ENCODE measurements at places on chromosomes 13 and 19.
A peak's percentile ranks its signal among the peaks of the same experiment; 100 is the strongest.

DNA sequence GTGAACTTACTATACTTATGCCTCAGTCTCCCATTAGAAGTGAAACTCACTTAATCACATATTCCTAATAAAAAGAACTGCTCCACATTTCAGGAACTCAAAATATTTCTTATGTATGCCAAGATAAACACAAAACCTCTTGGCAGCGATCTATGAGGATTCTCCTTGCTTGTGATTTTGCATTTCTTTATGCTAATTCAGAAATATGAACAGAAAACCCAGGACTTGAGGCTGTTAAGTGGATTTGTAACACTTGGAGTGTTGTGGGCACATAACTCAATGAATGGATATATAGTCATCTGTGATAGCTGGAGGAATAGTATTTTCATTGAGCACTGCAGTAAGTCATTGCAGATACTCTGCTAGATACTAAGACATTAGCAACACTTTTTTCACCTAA is 5.6 kb upstream of the KATNAL1 start:
- peaks cover 14% of the 10 kb centered on the region for H3K36me3 ChIP-seq
- peaks cover 32% of the 10 kb centered on the region for H3K4me1 ChIP-seq
- no peak for DNase-seq
- no peaks in the 10 kb centered on the region for H3K27me3 ChIP-seq
- no peak overlapping the region for H3K27ac ChIP-seq

GRCh38 chr19:6678690-6679109 is 8.7 kb upstream of the TNFSF14 start:
- peak overlapping the region; percentile 81 for H3K27ac ChIP-seq
- H3K4me1 ChIP-seq = peaks cover 60% of the 10 kb centered on the region
- DNase-seq = peak; percentile 37
- peaks cover 7% of the 10 kb centered on the region for H3K36me3 ChIP-seq

DNA sequence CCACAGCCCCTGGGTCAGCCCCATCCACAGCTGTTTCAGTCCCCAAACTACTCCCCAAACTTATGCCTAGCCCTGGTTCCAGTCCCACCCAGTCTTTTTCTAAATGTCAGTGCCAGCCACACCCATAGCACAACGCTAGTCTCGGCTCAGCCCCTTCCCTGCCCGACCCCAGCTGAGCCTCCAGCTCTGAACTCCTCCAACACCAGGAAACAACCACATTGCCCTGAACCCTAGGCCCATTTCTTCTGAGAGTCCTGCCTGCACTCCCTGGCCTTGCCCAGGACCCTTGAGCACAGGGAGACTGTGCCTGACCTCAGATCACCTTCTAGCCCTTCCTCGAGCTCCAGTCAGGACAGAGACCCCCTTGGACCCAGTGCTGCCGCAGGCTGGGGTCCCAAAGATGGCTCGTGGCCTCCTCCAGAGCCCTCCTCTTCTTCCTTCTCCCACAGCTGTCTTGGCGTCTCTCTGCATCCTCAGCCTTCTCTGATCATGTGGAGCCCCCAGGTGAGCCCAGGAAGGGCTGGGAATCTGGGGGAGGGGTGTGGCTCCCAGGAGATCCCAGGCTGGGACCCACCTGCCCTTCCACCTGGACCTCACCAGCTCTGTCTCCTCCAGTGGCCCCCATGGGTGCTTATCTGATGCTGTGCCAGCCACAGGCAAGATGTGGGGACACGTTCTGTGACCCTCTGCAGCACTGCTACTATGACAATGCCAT is 33.0 kb upstream of the IGFL1 start:
- no peaks in the 10 kb centered on the region for H3K4me1 ChIP-seq
- H3K27ac ChIP-seq = no peak overlapping the region
- H3K36me3 ChIP-seq = no peaks in the 10 kb centered on the region
- DNase-seq = no peak
- H3K4me3 ChIP-seq = no peak overlapping the region

GRCh38 chr19:4908781-4909155 is 533 bp upstream of the UHRF1 start:
- peaks cover 15% of the 10 kb centered on the region for H3K36me3 ChIP-seq
- peak overlapping the region; percentile 70 for H3K4me3 ChIP-seq
- peaks cover 23% of the 10 kb centered on the region for H3K4me1 ChIP-seq

DNA sequence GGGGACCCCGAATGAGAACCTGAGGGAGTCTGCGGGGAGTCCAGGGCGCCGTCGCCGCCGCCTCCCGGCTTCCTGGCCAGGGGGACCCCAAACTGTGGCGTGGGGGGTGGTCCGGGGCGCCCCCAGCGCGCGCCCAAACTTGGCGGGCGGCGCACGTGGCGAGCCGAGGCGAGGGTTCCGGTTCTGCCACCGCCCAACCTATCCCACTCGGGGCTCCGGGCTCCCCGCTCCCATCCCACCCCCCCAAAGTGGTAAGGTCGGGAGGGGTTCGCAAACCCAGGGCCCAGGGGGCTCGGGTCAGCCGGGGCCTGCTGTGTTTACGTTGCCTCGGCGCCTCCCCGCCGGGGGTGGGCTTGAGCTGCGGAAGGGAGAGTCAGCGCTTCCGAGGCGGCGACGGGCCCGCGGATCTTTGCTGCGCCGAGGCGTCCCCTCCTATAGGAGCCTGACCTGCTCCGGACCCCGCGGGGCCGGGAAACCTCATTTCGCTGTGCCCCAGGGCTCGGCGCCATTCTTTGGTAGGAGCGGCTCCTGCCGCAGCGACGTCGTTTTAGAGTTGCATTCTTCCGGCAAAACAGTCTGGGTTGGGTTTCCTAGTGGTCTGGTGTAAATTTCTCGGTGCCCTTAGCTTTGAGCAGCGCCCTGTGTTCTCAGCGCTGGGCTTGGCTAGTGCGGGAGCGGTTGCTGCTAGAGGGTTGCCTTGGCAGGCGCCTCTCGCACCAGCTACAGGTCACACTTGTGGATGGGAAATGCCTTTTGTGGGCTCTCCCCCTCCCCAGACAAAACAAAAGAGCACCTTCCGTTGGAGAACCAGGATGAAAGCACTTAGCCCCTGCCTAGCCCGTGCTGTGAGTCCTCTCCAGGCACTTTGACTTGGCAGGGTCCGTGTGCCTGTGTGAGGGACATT is 1.2 kb downstream of the DAZAP1 start:
- peak; percentile 49 for DNase-seq
- H3K27ac ChIP-seq = peak overlapping the region; percentile 98
- H3K36me3 ChIP-seq = peaks cover 14% of the 10 kb centered on the region
- peaks cover 31% of the 10 kb centered on the region for H3K4me1 ChIP-seq
- H3K4me3 ChIP-seq = peak overlapping the region; percentile 98
- H3K27me3 ChIP-seq = peaks cover 3% of the 10 kb centered on the region

DNA sequence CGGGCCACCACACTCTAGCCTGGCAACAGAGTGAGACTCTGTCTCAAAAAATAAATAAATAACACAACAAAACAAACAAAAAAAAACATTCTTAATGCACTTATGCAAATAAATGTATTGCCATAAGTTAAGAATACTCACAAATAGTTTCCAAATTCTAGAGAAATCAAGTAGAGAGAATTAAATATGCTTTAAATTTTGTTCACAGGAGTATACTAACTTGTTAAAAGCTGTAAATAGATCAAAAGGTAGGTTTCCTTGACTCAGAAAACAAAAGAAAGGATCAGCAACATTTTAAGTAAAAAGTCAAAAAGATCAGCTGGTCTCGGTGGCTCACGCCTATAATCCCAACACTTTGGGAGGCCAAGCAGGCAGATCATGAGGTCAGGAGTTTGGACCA is 50.5 kb upstream of the ZNF429 start:
- H3K4me3 ChIP-seq = no peak overlapping the region
- no peaks in the 10 kb centered on the region for H3K4me1 ChIP-seq
- no peak overlapping the region for H3K27ac ChIP-seq
- H3K27me3 ChIP-seq = no peaks in the 10 kb centered on the region
- no peaks in the 10 kb centered on the region for H3K36me3 ChIP-seq

GRCh38 chr19:15197275-15197941 is 3.4 kb downstream of the NOTCH3 start:
- H3K36me3 ChIP-seq = no peaks in the 10 kb centered on the region
- no peak overlapping the region for H3K27ac ChIP-seq
- H3K27me3 ChIP-seq = peaks cover 55% of the 10 kb centered on the region
- peaks cover 6% of the 10 kb centered on the region for H3K4me1 ChIP-seq
- H3K4me3 ChIP-seq = no peak overlapping the region

DNA sequence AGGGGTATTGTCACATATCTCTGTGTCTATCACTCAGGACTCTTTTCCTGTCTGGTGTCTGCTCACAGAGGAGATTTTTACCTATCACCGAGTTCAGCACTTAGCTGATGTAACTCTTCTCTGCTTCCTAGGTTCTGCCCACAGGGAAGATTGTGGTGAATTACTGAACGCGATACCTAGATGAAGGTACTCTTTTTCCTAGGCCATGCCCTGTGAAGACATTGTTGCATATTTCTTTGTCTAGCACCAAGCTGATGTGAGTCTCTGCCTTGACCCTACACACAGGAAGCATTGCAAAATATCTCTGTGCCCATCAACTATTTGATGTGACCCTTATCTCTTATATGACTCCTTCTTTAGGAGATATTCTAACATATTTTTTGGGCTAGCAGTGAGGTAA is 72.1 kb upstream of the ZNF43 start:
- H3K27ac ChIP-seq = no peak overlapping the region
- H3K4me3 ChIP-seq = no peak overlapping the region
- no peaks in the 10 kb centered on the region for H3K4me1 ChIP-seq
- H3K36me3 ChIP-seq = no peaks in the 10 kb centered on the region
- no peak for DNase-seq

DNA sequence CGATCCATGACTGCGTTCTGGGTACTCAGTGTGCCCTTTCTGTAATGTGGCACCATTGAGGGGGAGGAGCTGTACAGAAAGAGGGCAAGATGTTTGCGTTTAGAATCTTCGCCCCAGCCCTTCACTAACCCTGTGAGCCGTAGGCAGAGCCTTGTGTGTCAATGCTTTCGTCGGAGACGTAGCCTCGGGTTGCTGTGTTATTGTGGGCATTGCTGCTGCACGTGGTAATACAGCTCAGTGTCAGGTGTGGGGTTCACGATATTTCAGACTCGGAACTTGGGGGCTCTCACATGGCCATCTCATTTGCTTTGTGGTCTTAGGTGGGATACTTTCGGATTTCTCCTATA is 6.1 kb downstream of the RPS9 start:
- DNase-seq = no peak
- H3K4me1 ChIP-seq = peaks cover 93% of the 10 kb centered on the region
- H3K27me3 ChIP-seq = no peaks in the 10 kb centered on the region
- peak overlapping the region; percentile 95 for H3K27ac ChIP-seq
- peak overlapping the region; percentile 95 for H3K4me3 ChIP-seq

DNA sequence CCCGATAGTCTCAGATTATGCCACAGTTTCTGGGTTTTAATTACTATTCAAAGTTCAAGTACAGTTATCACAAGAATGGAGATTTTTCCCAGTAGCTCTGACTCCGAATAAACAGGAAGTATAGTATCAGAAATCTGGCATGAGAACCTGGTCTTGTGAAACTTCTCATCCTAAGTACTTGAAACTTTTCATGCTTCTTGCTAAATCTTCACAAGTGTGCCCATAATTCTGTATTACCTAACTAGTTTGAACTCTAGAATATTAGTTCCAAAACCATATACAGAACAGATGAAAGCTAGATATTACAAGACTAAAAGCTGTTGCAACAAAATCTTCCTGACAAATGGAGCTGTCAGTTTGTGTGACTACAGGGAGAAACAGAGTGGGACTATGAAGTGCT is 70.5 kb upstream of the CSNK1A1L start:
- H3K4me3 ChIP-seq = no peak overlapping the region
- no peaks in the 10 kb centered on the region for H3K4me1 ChIP-seq
- H3K27ac ChIP-seq = no peak overlapping the region
- H3K27me3 ChIP-seq = no peaks in the 10 kb centered on the region

- H3K4me1 ChIP-seq = no peaks in the 10 kb centered on the region
- no peak overlapping the region for H3K27ac ChIP-seq
- no peak for DNase-seq
These were observed 135.4 kb downstream of the SLITRK6 start for GRCh38 chr13:85663856-85664255.

GRCh38 chr19:46967578-46968032 is 52.0 kb upstream of the NPAS1 start:
- no peaks in the 10 kb centered on the region for H3K27me3 ChIP-seq
- peak; percentile 24 for DNase-seq
- peak overlapping the region; percentile 77 for H3K27ac ChIP-seq
- peaks cover 49% of the 10 kb centered on the region for H3K4me1 ChIP-seq
- peaks cover 26% of the 10 kb centered on the region for H3K36me3 ChIP-seq

GRCh38 chr13:27258637-27259386 is 7.5 kb downstream of the RPL21 start:
- no peak for DNase-seq
- peaks cover 46% of the 10 kb centered on the region for H3K4me1 ChIP-seq
- peaks cover 62% of the 10 kb centered on the region for H3K36me3 ChIP-seq
- H3K4me3 ChIP-seq = no peak overlapping the region

- peaks cover 83% of the 10 kb centered on the region for H3K4me1 ChIP-seq
- peak overlapping the region; percentile 93 for H3K27ac ChIP-seq
- DNase-seq = no peak
- H3K4me3 ChIP-seq = peak overlapping the region; percentile 62
- no peaks in the 10 kb centered on the region for H3K27me3 ChIP-seq
These were observed 34.3 kb upstream of the C1QTNF9 start for GRCh38 chr13:24275041-24275440.
